ENCODE measurements at places on chromosomes 4 and X.

DNA sequence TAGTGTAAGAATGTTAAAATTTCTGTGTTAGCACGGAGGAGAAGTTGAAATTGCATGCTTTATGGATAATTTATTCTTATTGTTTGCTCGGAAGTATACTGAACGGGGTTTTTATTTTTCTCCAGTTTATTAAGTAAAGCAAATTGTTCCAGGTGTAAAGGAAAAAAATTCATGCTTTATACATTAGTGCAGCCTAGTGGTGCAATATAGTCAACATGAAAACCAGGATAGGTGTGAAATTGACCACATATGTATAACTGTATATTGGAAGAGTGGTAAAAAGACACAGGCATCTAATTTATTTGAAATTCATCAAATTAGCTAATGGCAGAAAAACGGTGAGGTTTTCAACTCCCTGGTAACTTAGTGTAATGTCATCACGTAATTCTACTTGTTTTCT is 959 bp downstream of the BRS3 start:
- no peak for DNase-seq

- DNase-seq, result no peak
Observed at GRCh38 chr4:159111416-159111815, 8.5 kb downstream of the RAPGEF2 start.

DNA sequence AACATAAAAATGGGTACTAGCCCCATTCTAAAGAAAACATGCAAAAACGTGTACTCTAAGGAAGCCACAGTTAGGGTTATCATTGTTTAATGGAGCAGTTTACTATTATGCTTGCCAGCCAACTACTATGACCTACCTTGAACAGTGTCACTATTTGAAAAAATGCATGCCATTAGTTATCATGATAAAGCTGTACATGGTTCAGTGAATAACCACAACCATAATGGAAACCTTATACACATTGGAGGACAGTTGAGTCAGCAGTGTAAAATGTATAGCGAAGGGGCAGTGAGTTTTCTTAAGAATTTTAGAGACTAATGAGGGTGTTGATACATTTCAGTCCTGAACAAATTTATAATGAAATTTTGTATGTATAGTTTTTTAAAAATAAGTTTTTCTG is 381.9 kb downstream of the GRXCR1 start:
- no peak for DNase-seq

DNA sequence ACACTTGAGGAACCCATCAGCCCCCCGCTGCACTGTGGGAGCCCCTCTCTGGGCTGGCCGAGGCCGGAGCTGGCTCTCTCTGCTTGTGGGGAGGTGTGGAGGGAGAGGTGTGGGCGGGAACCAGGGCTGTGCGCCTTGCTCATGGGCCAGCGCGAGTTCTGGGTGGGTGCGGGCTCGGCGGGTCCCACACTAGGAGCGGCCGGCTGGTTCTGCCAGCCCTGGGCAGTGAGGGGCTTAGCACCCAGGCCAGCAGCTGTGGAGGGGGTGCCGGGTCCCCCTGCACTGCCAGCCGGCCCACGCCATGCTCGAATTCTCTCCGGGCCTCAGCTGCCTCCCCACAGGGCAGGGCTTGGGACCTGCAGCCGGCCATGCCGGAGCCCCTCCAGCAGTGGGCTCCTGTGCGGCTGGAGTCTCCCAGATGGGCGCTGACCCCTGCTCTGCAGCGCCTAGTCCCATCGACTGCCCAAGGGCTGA is 430.2 kb downstream of the FAT4 start:
- no peak for DNase-seq

GRCh38 chr4:150771382-150771781 is 189.4 kb downstream of the MAB21L2 start:
- DNase-seq, result no peak
